ENCODE measurements at places on chromosomes 11 and 22.

- no peak for ATAC-seq
Observed at GRCh38 chr11:115765803-115766239, 261.6 kb upstream of the CADM1 start.

- no peak for ATAC-seq
Observed at GRCh38 chr11:74818283-74818946, 69.8 kb downstream of the RNF169 start.

DNA sequence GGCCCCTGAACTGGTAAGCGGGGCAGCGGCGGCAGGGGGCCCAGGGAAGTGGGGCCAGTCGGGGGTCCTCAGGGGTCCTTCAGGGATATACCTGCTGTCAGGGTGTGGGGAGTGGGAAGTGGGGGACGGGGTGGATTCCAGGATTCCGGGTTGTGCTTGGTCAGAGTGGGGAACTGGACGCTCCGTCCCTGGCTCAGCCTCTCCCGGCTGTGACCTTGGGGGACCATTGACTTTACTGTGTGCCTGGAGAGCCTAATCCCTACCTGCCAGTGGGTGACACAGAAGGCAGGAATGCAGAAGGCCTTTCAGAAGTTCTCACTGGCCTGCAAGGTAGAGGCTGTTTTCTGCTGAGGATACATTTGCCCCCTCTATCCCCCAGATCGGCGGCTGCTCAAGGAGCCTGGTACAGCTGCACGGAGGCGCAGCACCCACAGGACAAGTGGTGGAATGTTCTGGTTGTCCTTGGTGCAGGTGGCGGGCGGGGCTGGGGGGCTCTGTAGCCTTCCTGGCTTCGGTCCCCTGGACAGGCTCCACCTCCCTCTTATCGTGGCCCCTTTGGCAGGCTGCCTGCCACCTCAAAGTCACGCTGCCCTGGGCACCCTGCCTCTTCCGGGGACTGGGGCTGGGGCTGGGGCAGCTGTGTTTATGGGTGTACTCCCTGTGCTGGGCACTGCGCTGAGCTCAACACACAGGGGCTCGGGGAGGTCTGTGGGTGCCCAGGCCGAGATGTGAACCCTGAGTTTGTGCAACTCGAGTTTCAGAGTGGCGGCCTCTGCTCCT lies 18.4 kb downstream of the KCNQ1 start:
- ATAC-seq = peak; percentile 60

DNA sequence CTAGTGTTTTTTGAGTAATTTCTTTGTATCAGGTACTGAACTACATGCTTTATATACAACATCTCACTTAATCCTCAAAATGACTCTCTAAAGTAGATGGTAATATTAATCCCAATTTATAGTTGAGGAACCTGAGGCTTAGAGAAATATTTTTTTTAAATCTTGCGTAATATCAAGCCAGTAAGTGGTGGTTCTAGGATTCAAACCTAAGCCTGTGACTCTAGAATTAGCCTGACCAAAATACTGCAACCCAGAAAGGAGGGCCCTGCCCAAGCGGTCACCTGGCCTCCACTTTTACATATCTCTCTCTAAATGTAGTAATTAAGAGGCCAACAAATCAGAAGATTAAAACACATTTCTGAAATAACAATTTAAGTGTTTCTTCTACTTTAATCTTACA lies 28.6 kb downstream of the SLC36A4 start:
- ATAC-seq = no peak

DNA sequence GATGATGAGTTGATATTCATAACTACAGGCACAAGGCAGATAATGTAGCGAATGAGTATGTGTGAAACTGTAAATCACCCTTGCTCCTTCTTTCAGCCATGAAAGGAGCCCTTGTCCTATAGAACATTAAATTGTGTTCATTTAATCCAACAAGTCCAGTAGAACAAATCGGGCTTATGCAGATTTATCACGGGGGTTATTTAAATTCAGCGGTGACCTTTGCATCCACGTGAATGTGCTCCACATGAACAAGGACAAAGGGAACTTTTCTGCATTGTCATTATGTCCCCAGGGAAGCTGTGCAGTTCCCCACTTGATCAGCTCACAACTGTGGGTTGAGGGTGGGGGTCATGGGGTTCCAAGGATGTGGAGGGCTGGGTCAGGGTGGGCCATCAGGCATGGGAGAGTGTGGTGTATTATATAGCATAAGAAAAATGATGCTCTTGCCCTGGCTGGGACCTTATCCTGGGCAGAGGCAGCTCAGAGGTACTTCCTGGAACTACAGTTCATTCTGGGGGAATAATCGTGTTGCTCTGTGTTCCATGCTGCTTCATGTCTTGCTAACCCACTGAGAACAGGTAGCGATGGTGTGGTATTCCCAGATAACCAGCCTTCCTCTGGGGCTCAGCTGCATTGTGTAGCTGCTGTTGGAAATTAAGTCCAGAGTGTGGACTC lies 306.6 kb downstream of the FAT3 start:
- ATAC-seq = no peak

All from stimulated activated memory B cell treated with anti-CD40 and anti-IgM and Interleukin-4, amounts not matched to agents 10 μg/mL and 1 μg/mL and 100 μg/mL, for 72 hours (primary cell).